Fibroblast of villous mesenchyme (primary cell): ENCODE measurements at places on chromosomes 7 and 10. TPM values are rescaled to one million over a fixed set of nuclear protein-coding genes. Genes with fewer than 3 reads are reported as not detected.

GRCh38 chr7:47179812-47180515 lies 401.9 kb downstream of the TNS3 start:
- DNase-seq, result peak; percentile 75

GRCh38 chr10:117626228-117626627 lies 83.7 kb downstream of the EMX2 start:
- DNase-seq, result no peak

The CADPS2 gene
- total RNA-seq, result 13.9 and 27.2 TPM in 2 replicates

DNA sequence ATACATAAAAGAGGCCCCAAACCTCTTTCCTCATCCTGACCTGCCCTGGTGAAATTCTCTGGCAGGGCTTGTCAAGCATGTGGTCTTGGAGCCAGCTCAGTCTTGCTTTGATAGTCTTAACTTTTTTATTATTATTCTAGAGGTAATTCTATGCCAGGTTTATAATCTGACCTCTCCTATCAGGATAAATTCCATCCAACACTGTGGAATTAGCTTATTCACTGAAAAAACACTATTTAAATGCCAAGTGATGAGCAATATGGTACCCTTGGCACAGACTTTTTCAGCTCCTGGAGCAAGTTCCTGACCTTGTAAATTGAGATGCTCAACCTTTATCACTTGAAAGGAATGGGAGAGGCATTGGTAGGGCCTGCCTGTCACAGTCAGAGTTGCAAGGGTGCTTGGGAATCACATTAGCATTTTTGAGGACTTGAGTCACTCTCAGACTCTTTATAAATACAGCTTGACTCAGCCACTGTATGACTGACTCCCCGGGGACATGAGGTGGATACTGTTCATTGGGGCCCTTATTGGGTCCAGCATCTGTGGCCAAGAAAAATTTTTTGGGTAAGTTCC lies at the start of gene CPA4:
CPA4 (plus strand) TSS at position 480 of the 576 bp plus-strand sequence; CDS start at position 500, 20 bp downstream.
- peak; percentile 80 for DNase-seq

DNA sequence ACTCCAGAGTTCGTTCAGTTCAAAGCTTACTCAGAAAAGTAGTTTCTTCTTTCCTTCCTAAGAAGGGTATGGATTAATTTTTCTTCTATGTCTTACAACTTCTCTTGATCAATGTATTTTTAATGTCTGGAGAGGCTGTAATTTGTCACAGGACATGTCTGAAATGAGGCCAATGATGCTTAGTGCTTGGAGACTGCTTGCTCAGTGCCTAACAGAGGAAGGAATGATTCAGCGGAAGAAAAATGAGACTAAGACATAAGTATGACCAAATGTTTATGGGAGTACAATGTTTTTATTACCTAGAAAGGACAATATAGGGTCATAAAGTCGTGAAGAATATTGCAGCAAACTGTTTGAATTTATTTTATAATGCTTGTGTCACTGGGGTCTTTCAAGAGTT lies 43.3 kb downstream of the GPR37 start:
- DNase-seq, result peak; percentile 54

The ARHGEF5 gene
- 1.9 and 3.9 TPM in 2 replicates for total RNA-seq

GRCh38 chr10:7817576-7817975 lies 729 bp upstream of the TAF3 start:
- no peak for DNase-seq
